ENCODE measurements at places on chromosomes 3 and 15.
A peak's percentile ranks its signal among the peaks of the same experiment; 100 is the strongest.

DNA sequence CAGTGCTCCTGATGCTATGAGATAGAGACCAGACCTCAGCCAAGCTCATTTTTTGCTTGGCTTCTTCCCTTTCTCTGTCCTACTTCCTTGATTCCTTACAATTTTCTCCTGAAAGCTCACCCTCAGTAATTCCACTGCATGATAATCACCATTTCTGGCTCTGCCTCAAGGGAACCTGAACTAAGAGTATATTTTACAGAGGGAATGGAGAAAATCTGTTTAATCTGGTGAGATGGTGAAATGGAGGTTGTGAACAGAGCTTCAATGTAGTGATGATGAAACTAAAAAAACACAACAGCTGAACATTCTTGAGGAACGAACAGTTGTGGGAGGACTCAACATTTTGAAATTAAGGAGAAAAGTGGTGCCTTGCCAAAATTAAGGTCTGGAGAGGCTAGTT, 16.3 kb downstream of the HHLA2 start:
- DNase-seq: no peak

GRCh38 chr3:64505419-64505818, 182.4 kb downstream of the ADAMTS9 start:
- no peak for DNase-seq

GRCh38 chr3:114216186-114216970, 21.0 kb downstream of the ZNF80 start:
- no peak for DNase-seq

DNA sequence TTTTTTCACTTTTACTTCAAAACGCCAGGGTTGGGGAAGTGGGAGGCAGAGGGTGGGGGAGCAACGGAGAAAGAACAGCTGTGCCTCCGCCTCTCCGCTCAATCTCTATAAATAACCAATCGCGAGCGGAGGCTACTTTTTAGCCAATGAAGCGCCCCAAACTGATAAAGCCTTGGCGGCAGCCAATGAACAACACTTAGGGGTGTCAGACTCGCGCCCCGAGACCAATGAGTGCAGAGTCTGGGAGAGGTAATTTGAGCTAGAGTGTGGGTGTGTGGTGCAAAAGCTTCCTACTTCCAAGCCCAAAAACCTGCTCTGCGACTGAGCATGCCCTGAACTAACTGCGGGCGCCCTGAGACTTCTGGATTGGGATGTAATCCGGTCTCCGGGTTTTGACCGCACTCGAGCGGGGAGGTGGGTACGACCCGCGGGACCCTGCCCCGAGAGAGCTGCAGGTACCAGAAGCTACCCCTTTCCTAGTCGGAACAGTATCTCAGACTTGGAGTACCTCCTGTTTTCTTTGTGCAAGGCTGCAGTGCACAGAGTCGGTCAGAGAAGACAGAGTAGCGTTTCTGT, 800 bp upstream of the RAP2B start:
- DNase-seq: peak; percentile 93

DNA sequence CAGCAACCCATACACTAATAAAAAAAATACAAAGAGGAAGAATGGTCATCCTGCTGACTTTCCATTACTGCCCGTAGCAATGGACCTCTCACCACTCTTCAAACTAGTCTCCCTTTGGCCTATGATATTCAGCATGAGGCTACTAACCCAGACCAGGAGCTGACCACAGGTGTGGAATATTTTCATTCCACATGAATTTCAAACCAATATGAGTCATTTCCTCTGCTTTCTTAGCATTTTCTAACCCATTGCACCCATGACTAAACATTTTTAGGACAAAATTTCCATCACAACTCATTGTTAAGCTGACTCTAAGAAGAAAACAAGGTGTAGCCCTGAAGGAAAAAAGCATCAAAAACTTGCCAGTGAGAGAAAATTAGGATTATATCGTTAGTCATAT, 34.0 kb upstream of the ZPLD1 start:
- no peak for DNase-seq

Data from ecto neural progenitor cell (in vitro differentiated cells).